ENCODE measurements at places on chromosomes 2 and 18. TPM values are rescaled to one million over a fixed set of nuclear protein-coding genes. Genes with fewer than 3 reads are reported as not detected.

The HTRA2 gene
- total RNA-seq = 32.9 TPM

The HAAO gene
- total RNA-seq = 0.90 TPM

The TUBB8B gene
- total RNA-seq = not detected

The ALPP gene
- total RNA-seq = not detected

The ALLC gene
- total RNA-seq = not detected

The PGAP1 gene
- 14.7 TPM for total RNA-seq

The ALKAL2 gene
- total RNA-seq = 1.3 TPM
